ENCODE measurements at places on chromosomes 7 and 10.

DNA sequence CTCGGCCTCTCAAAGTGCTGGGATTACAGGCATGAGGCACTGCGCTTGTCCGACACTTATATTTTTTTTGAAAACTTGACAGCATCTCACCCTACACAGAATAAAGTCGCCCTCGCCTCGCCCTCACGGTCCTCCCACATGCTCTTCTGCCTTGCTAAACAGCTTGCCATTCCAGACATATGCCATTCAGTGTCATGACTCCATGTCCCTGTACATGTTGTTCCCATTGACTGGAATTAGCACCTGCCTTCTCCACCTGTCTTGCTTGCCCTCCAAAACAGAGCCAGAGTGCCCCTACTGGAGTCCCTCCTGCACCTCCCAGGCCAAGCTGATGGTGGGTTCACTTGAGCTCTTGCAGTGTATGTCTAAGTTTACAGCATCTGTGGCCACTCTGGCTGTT, 6.2 kb downstream of the NIPSNAP2 start:
- DNase-seq: no peak

- DNase-seq: no peak
Observed at GRCh38 chr10:34403512-34403911, 411.6 kb downstream of the PARD3 start.

DNA sequence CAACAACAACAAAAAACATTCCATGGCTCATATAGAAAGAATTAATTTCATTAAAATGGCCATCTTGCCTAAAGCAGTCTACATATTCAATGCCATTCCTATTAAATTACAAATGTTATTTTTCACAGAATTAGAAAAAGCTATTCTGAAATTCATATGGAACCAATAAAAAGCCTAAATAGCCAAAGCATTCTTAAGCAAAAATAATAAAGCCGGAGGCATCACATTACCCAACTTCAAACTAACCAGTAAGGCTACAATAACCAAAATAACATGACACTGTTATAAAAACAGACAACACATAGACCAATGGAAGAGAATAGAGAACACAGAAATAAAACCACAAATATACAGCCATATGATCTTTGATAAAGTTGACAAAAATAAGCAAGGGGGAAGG, 330.4 kb downstream of the KIF20B start:
- no peak for DNase-seq

DNA sequence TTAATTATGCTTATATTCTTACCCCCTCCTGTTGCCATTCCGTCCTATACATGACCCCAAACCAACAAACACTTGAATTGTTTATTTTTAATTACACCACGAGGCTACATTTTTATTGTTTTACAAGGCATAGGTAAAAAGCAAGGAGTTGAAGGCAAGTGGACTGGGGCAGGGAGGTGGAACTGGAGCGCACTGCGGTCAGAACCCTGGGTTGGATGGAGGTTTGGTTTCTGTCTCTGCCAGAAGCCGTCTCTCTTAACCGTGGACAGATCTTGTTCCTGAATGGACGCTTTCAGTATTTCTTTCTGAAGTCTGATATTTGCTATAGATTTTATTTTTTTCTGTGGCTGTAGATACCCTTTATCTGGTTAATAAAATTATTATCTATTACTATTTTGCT, 19.9 kb upstream of the IGFBP3 start:
- DNase-seq: no peak

DNA sequence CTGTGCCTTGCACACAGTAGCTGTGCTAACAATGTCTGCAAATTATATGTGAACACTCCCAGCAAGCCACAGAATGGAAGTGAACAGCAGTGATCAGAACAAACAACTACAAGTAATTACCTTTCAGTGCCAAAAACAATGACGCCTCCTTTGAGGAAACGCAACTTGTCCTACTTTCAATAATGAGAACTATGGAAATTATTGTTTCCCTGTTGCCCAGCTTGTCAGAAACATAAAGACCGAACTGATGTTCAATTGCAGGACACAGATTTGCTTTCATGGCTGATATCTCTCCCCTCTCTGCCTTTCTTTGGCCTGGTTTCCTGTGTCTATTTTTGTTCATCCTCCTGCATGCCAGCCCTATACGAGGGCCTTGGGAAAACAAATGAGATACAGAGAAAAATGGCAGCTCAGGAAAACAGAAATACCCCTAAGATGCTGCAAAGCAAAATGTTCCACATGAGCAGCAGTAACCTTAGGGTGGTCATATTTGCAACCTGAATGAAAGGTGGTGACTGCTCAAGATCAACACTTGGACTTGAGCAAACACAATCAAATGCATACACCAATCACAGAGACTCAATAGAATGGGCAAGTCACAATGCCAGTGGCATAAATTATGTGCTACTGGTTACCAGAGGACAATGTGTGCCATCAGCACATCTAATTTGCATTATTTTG, 26.8 kb downstream of the COBL start:
- no peak for DNase-seq

DNA sequence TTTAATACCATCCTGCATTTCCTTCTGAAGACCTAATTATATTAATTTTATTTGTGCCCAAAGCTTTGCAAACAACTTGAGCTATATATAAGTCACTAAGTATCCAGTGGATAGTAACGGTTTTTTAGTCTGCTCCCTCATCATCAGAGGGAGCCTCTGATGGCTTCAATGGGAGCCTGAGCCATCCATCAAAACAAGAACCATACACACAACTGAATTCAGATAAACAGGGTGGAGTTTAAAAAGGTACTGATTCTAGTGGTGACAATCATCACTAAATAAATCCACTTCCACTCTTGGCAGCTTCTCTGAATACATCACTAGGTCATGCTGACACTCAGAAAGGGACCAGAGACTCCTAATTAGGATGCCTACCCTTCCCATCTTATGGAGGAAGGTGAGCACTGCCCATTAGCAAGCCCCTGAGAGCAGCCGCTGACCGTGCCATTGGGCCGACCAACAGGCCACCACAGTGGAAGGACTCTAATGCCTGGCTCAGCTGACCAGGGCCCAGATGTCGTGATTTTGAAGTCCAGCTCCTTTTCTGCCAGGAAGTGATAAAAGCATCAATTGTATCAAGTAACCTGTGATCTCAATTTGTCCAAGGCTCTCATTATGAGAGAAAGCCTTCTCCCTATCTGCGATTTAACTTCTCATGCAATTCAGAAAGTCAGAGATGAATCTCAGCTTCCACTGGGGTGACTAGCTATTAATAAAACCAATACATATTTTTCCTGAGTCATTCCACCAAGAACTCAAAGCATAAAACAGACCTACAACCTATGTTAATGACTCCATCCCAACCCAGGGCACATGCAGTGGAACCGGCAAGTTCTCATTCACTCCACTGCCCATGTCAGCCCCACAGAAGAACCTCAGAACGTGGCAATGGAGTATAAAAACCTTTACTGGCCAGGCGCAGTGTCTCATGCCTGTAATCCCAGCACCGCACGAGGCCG, 13.1 kb downstream of the VOPP1 start:
- DNase-seq: no peak

GRCh38 chr7:135601182-135601581, 43.5 kb downstream of the NUP205 start:
- DNase-seq: no peak

DNA sequence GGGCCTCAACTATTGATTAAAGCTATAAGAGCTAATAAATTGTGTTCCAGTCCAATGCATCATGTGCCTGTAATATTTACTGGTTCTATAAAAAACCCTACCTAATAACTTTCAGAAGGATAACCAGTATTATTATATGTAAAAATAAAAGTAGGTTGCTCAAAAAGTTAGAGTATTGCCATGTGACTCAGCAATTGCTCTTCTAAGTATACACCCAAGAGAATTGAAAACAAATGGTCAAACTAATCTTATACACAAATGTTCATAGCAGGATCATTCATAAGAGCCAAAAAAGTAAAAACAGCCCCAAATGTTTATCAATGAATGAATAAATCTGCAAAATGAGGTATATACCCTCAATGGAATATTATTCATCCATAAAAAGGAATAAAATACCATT, 89.5 kb upstream of the TES start:
- no peak for DNase-seq

DNA sequence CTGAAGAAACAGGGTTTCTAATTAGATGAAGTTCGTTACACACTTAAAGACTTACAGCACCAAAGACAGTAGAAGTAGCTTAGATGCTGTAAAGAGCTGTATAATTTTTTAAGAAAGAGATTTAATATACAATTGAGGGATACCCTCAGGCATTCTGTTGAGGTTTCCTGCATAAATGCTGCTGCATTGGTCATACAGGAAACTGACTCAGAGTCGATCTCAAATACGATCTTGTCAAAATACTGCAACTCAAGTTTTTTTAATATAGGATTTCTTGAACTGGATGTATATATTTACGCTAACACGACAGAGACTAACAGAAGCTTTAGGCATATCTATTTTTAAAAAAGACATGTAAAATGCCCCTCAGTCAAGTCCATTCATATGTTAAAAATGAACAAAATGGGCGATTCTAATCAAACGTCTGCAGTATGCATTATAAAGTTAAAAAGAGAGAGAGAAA, 2.4 kb upstream of the ARID5B start:
- no peak for DNase-seq

DNA sequence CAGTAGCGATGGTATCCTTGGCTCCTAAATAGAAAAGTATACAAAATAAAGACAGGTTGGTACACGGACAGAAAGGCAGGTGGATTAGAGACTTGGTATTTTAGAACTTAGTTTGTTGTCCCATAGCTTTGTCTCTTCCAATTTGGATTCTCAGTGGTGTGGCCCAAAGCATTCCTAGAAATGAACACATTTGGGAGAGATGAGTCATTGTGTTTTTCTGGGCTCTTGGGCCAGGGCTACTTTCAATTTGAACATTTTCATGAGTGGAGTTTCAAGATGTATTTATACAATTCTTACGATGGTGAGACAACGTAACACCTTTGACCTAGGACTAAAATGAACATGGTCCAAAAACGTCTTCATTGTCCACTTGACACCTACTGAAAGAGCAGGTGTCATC, 225.1 kb upstream of the YAE1 start:
- no peak for DNase-seq
